ENCODE measurements at places on chromosomes 2 and 18. TPM values are rescaled to one million over a fixed set of nuclear protein-coding genes. Genes with fewer than 3 reads are reported as not detected.

- H3K36me3 ChIP-seq = no peaks in the 10 kb centered on the region
- H3K4me3 ChIP-seq = no peak overlapping the region
- H3K27ac ChIP-seq = no peak overlapping the region
- no peaks in the 10 kb centered on the region for H3K27me3 ChIP-seq
- H3K4me1 ChIP-seq = no peaks in the 10 kb centered on the region
These were observed 312.4 kb upstream of the MEIS1 start for GRCh38 chr2:66122516-66122915.

DNA sequence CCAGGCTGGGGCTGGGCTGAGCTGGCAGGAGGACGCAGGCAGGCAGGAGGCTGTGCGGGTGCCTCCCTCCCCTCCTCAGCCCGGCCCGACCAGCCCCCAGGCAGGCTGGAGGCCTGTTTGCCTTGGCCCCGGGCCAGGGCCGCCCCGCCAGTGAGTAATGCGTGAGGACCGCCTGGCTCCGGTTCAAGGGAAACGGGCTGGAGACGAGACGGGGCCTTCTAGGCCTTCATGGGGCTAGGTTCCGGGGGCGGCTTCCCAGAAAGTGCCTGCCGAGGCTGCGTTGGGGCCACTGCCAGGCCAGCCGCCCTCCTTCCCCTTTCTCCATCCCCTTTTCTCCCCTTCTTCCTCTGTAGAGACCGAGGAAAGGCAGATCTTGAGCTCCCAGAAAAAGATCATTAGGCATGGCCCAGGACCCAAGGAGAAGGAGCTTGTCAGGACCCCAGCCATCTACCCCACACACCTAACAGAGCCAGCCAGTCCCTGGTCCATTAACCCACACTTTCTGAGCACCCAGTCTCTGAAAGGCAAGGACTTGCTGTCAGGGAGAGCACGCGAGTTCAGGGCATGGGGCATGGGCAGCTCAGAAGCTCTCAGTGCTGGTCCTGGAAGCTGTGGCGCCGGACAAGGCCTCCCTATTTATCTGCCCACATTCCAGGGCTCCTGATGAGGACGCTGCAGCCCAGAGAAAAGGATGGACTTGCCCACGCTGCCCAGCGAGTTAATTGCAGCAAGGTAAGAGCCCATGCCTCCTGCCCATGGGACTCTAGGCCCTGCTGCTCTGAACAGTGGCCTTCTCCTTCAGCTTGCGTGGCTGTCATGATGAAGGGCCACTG is 48.5 kb downstream of the SMAD7 start:
- H3K27me3 ChIP-seq = no peaks in the 10 kb centered on the region
- peaks cover 38% of the 10 kb centered on the region for H3K4me1 ChIP-seq
- no peaks in the 10 kb centered on the region for H3K36me3 ChIP-seq
- H3K4me3 ChIP-seq = no peak overlapping the region

RTP5 gene
- not detected for total RNA-seq

GRCh38 chr18:7844418-7844817 is 277.3 kb downstream of the PTPRM start:
- H3K4me1 ChIP-seq = peaks cover 8% of the 10 kb centered on the region
- H3K27ac ChIP-seq = no peak overlapping the region
- no peaks in the 10 kb centered on the region for H3K36me3 ChIP-seq
- H3K27me3 ChIP-seq = no peaks in the 10 kb centered on the region
- H3K4me3 ChIP-seq = no peak overlapping the region

DNA sequence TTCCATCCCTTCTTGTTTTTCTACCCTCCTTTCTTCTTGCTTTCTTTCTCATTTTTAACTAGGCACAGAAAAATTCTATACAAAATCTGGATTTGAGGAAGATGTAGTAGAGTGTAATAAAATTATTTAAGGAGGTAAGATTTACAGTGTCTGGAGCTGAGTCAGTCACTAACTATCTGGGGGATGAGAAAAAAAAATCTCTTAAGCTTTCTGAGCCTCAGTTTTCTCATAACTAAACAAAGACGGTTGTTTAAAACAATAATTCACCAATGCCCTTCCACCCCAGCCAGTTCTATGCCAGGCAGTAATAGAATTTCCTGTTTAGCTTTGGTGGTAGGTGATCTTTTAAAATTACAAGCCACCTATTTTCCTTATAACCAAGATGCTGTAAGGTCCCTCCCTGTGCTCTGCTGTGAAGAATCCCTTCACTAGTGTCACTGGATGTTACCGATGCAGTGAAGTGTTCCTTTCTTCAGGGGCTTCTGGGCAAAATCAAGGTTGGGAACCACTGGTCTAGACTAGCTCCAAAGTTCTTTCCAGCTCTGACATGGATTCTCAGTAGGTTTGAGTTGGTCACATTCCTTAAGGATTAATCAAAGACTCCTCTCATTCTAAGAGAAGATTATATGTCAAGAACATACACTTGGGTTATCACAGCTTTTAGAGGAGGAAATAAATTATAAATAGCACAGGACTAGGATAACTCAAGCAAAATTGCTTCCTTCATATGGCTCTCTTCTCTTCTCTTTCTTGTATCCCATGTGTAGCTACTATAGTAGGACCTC is 289.0 kb downstream of the CDH2 start:
- H3K36me3 ChIP-seq = no peaks in the 10 kb centered on the region
- no peaks in the 10 kb centered on the region for H3K27me3 ChIP-seq
- no peak overlapping the region for H3K27ac ChIP-seq
- no peak for DNase-seq
- H3K4me3 ChIP-seq = no peak overlapping the region

ERICH2 gene
- 8.5 TPM for total RNA-seq

DNA sequence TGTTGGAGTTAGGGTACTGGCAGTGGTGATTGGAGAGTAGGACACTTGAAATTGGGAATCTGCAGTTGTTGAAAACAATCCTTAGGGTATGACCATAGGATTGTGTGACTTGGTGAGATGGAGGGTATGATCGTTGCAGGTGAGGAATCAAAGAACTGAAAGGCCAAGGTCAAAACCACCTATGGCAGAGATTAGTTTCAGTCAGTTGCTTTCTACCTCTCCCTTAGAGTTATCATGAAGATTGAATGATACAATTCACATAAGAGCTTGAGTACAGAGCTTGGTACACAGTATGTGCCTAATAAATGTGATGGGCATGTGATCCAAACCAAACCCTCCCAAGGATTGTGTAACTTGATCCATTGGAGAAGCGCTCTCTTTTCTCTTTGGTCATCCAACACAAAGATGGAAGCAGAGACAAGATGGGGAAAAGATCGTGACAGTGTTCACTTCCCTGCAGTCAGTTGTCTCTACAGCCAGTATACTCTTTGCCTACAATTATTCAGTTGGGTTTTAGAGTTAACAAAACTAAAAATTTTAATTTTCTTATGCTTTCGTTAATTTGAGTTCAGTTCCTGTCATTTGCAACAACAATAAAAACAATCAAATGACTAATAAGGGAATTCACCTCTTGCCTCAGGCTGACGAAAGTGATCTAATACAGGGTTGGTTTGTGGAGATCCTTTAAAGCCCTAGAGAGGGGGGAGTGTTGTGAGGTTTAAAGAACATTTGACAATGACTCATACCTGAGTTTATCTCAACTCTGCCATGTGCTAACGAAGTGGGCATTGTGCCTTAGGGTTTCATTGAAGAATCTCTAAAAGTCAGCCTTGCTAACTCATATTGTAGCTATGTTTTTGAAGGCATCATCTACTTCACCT is 14.8 kb upstream of the SMAD2 start:
- H3K4me3 ChIP-seq = no peak overlapping the region
- H3K27me3 ChIP-seq = no peaks in the 10 kb centered on the region
- H3K27ac ChIP-seq = no peak overlapping the region
- no peaks in the 10 kb centered on the region for H3K36me3 ChIP-seq
- DNase-seq = no peak
- no peaks in the 10 kb centered on the region for H3K4me1 ChIP-seq

PKDCC gene
- total RNA-seq = 65.8 TPM

GRCh38 chr2:97726261-97727064 is 13.1 kb downstream of the ZAP70 start:
- DNase-seq = no peak
- no peak overlapping the region for H3K4me3 ChIP-seq
- no peaks in the 10 kb centered on the region for H3K36me3 ChIP-seq
- H3K27me3 ChIP-seq = peaks cover 15% of the 10 kb centered on the region
- H3K27ac ChIP-seq = no peak overlapping the region

DNA sequence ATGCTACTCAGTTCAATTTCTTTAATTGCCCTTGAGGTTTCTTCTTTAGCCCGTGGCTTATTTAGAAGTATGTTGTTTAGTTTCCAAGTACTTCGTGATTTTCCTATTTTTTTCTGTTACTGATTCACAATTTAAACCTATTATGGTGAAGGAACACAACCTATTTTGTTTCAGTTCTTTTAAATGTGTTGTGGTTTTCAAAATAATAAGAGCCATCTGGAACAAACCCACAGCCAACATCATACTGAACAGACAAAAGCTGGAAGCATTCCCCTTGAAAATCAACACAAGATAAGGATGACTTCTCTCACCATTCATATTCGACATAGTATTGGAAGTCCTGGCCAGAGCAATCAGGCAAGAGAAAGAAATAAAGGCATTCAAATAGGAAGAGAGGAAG is 155.2 kb downstream of the GALNT1 start:
- no peak overlapping the region for H3K4me3 ChIP-seq
- H3K27me3 ChIP-seq = no peaks in the 10 kb centered on the region
- no peaks in the 10 kb centered on the region for H3K36me3 ChIP-seq
- DNase-seq = no peak

DNA sequence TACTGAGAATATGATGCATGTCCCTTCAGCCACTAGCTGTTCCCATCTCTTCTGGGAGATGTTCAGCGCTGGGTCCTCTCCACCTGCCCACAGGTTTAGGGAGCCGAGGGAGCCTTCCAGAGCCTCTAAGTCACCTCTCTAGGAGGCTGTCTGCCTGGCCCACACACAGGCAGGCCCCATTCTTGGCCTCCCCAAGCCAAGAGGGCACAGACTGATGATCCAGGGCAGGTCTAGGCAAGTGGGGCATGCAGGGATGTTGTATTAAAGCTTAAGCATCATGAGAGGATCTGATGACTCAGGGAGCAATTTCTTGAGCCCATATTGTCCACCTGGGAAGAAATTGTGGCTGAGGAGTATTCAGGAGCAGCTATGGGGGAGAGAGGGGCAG is 19.9 kb downstream of the TMSB10 start:
- H3K4me1 ChIP-seq = peaks cover 41% of the 10 kb centered on the region
- peak overlapping the region; percentile 73 for H3K27ac ChIP-seq
- no peak overlapping the region for H3K4me3 ChIP-seq
- H3K36me3 ChIP-seq = no peaks in the 10 kb centered on the region
- DNase-seq = no peak

GPR155 gene
- 6.2 TPM for total RNA-seq

Data from lower lobe of right lung (tissue), 2 donors.